Esophagus squamous epithelium (tissue), 5 donors: ENCODE measurements at places on chromosomes 3 and 15.

- no peak for DNase-seq
Measured at GRCh38 chr15:24772266-24772665, 96.7 kb downstream of the NPAP1 start.

DNA sequence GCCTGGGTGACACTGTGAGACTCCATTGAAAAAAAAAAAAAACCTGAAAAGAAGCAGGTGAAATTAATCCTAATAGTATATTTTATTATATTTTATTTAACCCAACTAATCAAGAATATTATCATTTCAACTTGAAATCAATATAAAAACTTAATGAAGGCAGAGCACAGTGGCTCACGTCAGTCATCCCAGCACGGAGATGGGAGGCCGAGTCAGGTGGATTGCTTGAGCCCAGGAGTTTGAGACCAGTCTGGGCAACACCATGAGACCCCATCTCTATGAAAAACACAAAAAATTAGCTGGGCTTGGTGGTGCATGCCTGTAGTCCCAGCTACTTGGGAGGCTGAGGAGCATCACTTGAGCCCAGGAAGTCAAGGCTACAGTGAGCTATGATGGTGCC is 33.3 kb upstream of the SLC41A3 start:
- no peak for DNase-seq

GRCh38 chr3:142086581-142087090 is 62.7 kb downstream of the TFDP2 start:
- no peak for DNase-seq

DNA sequence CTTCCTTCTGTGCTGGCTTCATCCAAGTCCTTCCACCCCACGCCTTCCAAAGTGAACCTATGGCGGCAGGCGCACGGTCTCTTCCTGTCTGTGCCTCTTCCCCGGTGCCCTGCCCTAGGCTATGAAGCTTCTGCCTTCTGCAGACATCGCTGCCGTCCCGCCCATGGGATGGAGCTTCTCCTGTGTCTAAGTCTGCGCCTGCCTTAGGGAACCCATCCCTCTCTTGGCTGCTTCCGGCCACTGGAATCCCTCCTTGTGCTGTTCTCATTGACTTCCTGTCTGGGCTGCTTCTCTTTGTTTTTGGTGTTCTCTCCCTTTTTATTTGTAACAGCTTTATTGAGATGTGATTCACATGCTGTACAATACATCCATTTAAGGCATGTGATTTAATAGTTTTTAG is 17.2 kb downstream of the CHCHD6 start:
- no peak for DNase-seq

DNA sequence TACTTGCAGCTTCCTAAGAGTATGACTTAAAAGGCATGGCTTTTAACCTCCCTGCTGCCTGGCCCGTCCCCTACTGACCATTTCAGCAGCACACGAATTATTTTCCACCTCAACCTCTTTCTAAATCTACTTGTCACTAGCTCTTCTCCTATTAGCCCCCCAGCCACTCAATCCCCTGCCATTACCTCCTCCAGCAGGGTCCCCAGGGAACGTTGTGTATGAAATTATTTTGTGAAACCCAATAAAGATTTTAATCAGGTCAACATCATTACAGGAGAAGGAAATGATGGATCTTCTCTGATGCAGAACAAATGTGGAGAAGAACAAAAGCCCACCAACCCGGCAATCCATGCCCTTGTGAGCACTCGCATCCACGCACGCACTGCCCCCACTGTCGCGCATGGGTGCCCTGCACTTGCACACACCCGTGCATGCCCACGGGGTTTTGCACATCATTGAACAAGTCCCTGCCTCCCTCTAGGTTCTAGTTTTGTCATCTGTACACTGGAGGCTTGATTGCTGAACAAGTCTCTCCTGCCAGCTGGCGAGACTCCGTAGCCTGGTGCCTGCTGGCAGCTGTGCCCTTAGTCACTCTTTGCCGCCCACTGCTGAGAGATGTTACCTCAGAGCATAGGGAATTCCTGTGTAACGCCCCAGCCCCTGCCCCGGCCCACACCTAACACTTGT is 51.6 kb downstream of the LINGO1 start:
- no peak for DNase-seq

GRCh38 chr3:144257381-144257780 is 285.8 kb downstream of the DIPK2A start:
- no peak for DNase-seq

DNA sequence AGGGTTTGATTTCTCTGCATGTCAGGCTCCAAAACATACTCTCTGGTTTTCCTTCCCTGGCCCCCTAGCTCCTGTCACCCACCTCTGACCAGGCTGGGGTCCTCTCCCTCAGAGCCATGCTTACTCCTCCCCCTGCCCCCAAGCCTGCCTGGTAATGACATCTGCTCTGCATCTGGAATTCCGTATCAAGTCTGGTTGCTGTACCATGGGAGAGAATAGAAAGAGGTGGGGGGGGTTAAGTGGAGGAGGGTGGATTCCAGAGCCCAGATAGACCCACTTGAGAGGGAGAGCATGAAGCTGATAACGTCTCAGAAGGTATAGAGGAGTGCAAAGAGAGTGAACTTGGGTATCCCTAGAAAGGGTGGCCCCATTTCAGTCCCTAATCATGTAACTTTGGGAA is 4.2 kb downstream of the IGDCC4 start:
- DNase-seq = no peak

DNA sequence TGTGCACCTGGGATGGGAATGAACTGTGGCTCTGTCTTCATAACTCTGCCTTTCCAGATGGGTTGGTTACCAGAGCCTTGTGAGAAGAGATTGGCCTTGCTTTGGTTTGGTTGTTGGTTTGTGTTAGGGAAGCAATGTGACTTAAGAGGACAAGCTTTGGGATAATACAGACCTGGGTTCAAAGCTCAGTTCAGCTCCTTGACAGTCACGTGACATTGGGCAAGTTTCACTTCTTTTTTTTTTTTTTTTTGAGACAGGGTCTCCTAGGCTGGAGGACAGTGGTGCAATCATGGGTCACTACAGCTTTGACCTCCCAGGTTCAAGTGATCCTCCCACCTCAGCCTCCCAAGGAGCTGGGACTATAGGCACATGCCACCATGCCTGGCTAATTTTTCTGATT is 42.7 kb downstream of the CORO2B start:
- no peak for DNase-seq

DNA sequence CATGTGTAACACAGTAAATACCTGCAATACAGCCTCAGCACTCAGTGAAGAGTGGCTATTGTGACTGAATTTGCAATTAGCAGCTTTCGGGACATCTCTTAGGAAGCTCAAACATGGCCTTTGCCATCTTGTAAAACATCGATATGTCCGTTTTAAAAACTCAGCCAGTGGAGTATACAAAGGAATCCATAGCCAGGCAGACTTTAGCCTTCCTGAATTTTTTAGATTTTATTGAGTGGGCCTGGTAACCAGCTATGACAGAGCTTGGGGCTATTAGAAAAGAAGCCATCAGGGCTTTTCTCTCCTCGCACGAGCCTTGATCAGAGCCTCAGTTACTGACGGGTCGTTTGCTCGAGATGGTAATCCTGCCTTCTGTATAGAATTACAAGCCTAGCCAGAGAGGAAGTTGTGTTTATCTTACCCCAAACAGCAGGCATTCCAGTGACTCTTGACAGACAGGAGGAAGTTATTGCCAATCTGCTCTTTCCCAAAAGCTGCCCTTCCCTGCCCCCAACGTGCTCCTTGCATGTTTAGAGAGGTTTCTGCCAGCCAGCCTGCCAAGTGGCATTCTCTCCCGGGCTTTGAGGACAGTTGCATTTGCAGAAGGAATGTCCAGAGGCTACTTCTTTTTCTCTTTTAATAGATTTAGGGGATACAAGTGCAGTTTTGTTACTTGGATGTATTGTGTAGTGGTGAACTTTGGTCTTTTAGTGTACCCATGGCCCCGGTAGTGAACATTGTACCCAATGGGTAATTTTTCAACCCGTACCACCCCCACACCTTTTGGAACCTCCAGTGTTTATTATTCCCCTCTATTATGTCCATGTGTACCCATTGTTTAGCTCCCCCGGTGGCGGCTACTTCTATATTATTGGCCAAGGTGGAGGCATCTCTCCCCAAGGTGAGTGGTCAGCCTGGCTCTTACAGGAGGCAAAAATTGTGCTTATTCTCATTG is 40.6 kb downstream of the ITPR1 start:
- no peak for DNase-seq

DNA sequence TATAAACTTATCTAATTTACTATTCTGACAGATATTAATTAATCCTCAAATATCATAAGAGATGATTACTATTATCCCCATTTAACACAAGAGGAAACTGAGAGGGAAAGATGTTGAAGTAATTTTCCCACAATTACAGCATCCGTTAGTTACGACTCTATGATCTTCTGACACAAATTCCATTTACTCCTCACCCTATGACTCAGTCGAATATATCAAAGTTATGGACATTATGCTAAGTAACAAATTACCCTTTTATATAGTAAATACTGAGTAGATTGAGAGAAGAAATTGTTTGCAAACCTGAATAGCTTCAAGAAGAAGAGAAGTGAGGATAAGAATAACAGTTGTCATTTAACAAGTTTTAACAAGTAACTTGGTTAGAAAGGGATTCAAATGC is 340.0 kb downstream of the TBC1D5 start:
- no peak for DNase-seq

DNA sequence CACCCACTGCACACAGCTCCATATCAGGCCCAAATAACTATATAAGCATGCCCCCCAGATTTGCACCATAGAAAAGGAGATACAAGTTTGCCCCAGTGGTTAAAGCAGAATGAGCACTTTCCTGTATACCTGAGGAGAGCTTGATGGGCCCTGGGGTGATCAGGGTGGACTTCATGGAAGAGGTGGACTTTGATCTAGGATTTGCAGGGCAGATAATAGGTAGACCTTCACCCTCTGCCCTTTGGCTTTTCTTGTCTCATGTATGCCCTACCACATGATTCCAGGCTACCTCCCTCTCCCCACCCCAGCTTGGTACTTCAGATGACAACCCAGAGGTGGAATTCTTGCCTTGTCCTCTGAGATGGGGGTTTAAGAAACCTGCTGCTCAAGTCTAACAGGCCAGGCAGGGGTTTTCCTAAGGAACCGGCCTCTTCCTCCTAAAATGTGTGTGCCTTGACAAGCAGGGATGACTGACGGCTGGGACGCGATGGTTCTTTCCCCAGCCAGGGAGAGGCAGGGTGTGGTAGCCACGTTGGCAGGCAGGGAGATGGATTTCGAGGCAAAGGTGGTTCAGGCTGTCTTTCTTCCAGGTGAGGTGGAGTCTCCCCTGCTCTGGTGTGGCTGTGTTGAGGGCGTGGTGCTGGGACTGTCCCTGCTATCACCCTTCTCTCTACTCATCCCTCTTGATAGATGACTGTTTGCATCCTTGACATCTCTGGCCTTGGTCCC is 6.6 kb upstream of the RHCG start:
- no peak for DNase-seq

- no peak for DNase-seq
Measured at GRCh38 chr3:185297867-185298266, 44.0 kb upstream of the EHHADH start.

- no peak for DNase-seq
Measured at GRCh38 chr3:152606146-152606545, 228.8 kb upstream of the P2RY1 start.

DNA sequence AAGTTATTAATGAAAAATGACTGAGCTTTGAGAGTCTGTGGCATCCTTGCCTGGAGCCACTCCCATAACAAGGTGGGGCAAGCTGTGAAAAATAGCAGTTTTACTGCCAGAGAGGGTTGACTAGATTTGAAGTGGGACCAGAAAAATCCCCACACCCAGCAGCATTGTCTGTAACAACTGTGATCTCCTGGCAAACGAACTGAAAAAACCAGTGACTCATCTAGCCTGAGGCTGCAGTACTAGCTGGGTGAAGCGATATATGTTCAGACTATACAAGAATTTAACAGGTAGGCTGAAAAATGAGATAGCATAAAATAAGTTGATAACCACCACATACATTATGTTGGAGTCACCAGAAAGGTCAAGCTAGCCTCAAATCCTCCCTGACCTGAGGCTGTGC is 64.0 kb downstream of the DPH6 start:
- no peak for DNase-seq

GRCh38 chr15:67843571-67844387 is 3.9 kb upstream of the RNU6-1 start:
- DNase-seq = no peak

GRCh38 chr3:126257174-126257573 is 76.8 kb upstream of the ALDH1L1 start:
- DNase-seq = no peak

DNA sequence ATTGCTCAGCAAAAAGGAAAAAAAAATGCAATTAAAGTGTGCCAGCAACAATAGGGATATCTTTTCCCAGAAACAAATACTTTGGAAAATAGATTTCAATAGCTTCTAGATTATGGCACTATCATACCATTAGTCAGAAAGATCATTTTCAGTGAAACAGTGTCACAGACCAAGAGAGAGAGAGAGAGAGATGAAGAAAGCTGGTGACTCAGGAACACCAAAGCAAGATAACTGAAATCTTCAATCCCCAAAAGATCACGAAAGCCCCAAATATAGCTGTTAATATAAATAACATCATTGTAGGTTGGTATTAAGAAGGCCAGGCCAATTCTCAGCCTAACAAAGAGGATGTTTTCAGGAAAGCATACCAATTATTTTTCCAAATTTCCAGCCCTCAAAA is 57.4 kb downstream of the ZIC4 start:
- DNase-seq = no peak

- no peak for DNase-seq
Measured at GRCh38 chr3:72719137-72719536, 129.1 kb downstream of the SHQ1 start.

DNA sequence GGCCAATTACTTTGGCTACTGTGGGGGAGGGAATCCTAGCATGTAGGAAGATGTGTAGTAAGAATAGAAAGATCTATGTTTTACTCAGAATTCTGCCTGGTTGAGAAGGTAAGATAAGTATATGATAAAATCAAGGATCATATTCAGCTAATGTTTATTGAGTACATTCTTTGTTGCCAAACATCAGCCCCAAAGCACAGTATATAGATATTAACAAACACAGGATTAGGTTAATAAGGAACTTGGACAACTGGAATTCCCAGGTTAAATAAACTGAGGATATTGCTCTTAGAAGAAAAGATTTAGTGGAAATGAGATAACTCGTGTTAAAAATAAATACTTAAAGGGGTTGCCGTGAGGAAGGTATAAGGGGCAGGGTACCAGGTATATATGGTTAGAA is 129.6 kb downstream of the FILIP1L start:
- no peak for DNase-seq

DNA sequence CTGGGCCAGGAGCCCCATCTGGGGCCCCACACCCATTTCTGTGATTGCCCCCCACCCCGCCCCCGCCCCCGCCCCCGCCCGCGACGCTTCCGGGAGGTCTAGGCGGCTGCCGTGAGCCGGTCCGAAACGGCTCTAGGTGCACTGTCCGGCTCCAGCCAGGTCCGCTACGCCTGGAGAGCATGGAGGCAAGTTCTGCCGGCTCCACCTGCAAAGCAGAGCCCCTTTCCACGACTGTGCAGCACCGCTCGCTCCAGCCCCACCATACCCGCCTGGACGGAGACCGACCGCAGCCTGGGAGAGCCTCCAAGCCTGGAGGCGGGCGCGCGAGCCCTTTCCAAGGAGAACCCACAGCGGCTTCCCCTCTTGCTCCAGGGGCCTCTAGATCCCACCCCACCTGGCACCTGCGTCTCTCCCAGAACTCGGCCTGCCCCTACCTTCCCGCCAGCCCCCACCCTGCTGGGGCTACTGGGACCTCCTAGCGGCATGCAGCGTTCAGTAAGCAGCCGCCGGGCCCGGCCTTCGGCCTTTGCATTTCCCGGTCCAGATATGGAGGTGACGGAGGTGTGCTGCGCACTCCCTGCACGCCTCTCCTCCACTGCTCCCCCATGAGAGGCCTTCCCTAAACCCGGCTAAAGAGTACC is 66.2 kb downstream of the KLF13 start:
- DNase-seq = no peak

GRCh38 chr3:10145685-10146084 is 4.1 kb downstream of the VHL start:
- DNase-seq = no peak

GRCh38 chr3:42377681-42378080 is 32.7 kb downstream of the LYZL4 start:
- no peak for DNase-seq
